ENCODE measurements at places on chromosomes 1 and 21.
A peak's percentile ranks its signal among the peaks of the same experiment; 100 is the strongest.

DNA sequence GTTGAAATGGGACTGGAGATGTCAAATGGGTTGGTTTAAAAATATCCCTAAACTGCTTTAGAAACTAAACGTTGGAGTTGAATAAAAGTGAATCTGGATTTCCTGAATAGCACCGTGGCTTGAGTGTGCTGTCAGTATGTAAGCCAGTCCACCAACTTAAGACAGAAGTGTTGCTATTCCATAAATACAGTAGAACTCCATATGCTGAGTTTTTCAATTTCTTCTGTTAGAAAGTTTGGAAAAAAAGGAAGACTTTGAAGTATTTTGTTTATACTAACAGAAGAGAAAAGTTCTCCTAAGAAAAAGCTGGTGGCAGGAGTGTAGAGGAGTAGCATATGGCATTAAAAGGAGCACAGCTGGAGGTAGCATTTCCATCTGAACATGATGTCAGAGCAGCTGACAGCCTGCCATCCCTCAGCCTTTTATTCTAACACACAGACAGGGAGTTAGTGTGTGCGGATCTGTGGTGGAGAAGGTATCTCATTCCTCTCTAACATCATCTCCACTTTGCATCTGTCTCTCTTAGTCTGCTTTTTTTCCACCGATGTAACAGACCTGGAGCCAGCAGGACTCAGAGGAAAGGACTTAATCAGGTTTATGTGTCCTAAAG lies at the start of gene ZBTB18:
Gene ZBTB18 (plus strand): TSS at position 449 of the 610 bp plus-strand sequence. CDS start 149 bp downstream, at position 598.
- peak; percentile 54 for DNase-seq

DNA sequence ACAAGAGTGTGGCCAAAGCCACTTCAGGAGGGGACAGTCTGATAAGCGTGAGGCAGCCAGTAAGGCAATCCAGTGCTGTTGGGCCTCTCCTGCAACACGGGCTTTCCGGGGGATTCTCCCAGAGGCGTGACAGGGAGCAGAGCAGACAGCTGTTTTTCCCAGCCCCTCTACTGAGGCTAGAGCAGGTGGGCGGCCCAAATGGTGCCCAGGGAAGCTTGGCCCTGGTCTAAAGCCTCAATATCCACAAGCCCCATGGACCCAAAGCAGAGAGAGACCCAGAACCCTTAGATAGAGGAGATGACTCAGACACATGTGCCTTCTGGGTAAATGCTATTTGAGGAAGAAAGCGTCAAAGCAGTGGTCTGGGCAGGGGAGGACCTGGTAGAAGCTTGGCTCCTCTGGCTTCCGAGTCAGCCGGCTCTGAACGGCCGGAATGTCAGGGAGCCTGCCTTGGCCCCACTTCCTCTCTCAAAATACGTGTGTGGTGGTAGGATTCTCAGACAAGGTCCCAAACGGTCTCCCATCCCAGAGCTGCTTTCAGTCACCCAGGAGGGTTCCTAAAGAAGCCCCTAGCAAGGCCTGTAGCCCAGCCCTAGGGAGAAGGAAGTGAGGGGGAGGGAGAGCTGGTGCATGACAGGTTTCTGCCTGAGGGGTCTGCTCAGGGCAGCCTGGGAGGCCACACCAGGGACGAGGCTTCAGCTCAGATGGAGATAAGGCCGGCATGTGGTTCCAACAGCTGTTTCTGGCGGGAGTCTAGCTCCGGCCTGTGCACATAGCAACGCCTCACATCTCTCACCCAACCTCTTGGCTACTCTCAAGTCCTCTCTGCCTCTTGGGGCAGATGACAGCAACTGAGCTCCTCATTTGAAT lies 28.8 kb downstream of the PIK3C2B start:
- no peak for DNase-seq

DNA sequence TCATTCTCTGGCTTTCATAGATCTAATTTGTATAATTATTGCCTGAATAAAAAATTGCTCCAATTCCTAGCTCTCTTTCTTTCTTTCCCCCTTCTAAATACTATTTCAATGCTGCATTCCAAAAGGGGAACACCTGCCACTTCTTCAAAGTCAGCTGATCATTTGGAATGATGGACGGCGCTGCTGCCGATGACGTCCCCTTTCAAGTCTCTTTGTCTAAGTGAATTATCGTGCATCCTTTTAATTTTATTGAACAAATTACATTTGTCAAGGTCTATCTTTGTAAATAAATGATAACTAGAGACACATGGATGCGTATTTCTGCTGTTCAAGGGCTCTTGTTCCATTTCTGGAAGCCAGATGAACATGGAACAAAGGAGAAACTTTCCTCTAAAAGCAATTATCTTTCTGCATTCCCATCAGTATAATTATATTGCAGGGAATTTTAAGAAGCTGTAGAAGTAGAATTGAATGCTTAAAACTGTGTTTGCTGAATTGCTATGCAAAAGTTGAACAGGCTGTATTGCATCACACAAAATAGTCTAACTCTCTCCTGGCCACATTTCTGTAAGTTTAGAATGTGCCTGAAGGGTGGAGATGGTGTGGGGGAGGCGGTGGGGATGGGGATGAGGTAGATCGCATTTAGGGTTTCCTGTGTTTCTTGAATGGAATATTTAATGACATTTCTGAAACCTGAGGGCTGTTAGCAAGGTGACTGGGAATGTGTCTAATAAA lies 191.9 kb upstream of the LMO4 start:
- no peak for DNase-seq

DNA sequence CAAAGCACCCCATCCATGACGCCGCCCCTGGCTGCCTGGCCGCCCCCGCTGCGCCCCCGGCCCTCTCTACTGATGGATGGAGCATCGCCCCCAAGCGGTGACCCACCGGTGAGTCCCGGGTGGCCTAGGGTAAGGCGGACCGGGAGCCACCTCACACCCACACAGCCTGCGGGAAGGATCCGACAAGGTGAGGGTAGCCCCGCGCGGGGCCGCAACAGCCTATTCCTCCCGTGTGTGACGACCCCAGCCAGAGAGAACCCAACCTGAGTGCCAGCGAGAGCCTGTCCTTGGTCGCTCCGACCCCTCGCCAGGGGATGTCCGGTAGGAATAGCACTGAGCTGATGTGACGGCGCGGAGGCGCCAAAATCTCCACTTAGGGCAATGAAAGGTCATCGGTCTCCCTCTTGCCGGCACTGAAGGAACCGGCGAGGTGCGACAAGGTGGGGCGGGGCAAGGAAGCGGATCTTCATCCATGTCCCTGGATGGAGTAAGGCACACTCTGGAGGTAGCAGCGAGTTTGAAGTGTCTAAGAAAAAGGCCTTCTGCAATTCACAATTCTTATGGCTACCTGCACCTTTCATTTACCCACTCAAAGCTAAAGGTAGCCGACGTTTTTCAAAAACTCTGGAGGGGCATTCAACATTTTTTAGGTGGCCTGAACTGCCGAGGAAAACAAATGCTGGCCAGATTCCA lies 19.7 kb upstream of the CHIA start:
- no peak for DNase-seq

- peak; percentile 7 for DNase-seq
These were observed 37.1 kb upstream of the ARHGEF10L start for GRCh38 chr1:17502326-17502778.
